ENCODE measurements at places on chromosomes 7 and 10. TPM values are rescaled to one million over a fixed set of nuclear protein-coding genes. Genes with fewer than 3 reads are reported as not detected.

Gene TCERG1L
- not detected for total RNA-seq

Gene TMEM178B
- 1.4 TPM for total RNA-seq

Gene CDH23
- total RNA-seq = 10.9 TPM

GRCh38 chr7:130960208-130960988 is 226.4 kb upstream of the KLF14 start:
- H3K27ac ChIP-seq = peak overlapping the region; percentile 56
- H3K36me3 ChIP-seq = peaks cover 49% of the 10 kb centered on the region
- no peaks in the 10 kb centered on the region for H3K27me3 ChIP-seq
- peak overlapping the region; percentile 30 for H3K4me3 ChIP-seq

DNA sequence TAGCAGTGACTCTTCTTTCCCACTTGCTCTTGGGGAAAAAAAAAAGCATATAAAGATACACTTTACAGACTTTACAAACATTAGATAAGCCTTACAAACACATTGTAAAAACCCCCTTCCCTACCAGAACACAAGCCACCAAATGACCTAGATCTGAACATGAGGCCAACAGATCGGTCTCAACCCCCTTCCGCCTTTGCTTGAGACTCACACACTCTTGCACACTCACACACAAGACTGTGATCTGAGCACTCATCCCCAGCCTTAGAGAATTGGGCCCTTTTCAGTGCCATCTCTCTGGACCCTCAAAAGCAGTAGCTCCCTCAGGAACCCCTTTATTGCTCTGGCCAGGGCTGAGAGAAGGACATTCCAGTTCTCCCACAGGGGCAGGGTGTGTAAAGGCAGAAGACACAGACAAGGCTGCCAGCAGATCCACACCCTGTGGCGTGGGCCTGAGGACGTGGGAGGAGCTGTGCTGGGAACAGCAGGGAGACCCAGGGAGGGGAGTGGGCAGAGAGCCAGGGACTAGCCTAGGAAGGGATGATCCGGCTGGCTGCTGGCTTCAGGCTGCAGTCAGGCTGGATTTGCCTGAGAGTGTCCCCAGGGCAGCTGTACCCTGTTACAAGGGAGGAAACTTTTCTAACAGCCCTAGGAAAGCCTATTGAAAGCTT is 206.7 kb downstream of the KIAA1217 start:
- no peaks in the 10 kb centered on the region for H3K27me3 ChIP-seq
- peaks cover 11% of the 10 kb centered on the region for H3K4me1 ChIP-seq
- no peak overlapping the region for H3K4me3 ChIP-seq
- DNase-seq = peak; percentile 83

- H3K36me3 ChIP-seq = no peaks in the 10 kb centered on the region
- peaks cover 21% of the 10 kb centered on the region for H3K4me1 ChIP-seq
- no peaks in the 10 kb centered on the region for H3K27me3 ChIP-seq
- peak; percentile 77 for DNase-seq
- no peak overlapping the region for H3K27ac ChIP-seq
- no peak overlapping the region for H3K4me3 ChIP-seq
Measured at GRCh38 chr7:774161-775109, 47.4 kb upstream of the PRKAR1B start.

All from upper lobe of right lung (tissue), 1 donor.